ENCODE measurements at places on chromosomes 11 and 22.
A peak's percentile ranks its signal among the peaks of the same experiment; 100 is the strongest.

DNA sequence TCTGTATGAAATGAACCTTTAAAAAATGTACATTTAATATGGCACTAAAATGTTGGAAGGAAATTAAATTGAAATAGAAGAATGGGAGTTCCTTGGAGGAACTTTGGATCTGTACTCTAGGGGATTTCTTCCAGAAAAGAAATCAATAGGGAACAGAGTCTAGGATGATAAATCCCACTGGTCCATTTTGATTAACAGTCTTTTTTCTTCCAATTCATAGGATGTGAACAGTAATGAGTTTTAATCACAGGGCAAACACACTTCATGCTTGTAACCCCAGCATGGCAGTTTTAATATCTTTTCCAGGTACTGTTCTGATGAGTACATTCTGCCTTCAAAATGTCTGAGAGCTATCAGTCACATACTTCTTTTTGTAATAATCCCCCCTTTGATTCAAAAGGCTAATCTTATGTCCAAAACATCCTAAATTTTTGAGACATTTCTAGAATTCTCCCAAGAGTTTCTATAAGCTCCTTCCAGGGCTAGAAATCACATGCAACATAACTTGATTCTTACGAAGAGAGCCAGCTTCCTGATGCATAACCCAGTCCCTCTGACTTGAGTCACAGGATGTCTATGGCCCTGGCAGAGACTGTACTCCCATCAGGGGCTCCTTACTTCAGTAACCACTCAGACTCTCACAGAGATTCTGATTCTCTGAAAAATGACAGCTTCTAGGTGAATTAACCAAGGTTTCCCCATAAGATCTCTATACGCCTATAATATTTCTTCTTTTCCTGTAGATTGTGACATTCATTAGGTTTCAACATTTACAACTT is 112.9 kb downstream of the SLC36A4 start:
- DNase-seq = no peak

GRCh38 chr11:61403658-61404057 is 11.3 kb downstream of the TMEM216 start:
- no peak for DNase-seq

GRCh38 chr11:77127235-77127911 is 673 bp upstream of the MYO7A start:
- DNase-seq = peak; percentile 41

DNA sequence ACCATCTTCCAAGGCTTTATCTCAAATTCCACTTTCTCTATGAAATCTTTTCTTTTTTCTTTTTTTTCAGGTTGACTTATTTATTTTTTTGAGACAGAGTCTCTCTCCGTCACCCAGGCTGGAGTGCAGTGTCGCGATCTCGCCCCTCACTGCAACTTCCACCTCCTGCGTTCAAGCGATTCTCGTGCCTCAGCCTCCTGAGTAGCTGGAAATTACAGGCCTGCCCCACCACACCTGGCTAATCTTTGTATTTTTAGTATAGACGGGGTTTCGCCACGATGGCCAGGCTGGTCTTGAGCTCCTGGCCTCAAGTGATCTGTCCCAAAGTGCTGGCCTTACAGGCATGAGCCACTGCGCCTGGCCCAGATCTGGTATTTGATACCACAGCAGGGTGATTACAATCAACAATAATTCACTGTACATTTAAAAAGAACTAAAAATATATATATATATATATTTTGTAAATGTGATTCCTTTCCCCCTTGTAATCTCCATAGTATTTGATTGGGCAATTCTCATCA is 121.5 kb downstream of the MSANTD4 start:
- DNase-seq = no peak

- DNase-seq = no peak
Measured at GRCh38 chr11:125401235-125401634, 94.8 kb downstream of the FEZ1 start.

- DNase-seq = peak; percentile 64
Measured at GRCh38 chr22:44171561-44171960, 9.2 kb upstream of the PARVG start.

DNA sequence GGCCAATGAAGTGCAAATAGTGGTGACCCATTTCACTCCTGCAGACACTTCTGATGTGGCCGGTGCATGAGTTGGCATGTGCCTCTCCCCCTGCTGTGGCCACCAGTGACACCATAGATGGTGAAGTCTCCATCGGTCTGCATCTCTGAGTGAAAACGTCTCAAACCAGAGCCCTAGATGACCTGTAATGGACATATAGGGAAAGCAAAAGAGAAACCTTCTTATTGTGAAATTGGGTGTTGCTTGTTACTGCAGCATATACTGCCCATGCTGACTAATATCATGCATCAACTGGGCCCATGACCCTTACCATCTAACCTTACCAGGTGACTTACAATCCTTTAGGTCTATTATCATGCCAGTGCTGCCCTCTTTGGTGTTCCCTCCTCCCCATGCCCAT is 11.7 kb upstream of the VPS37C start:
- DNase-seq = no peak

DNA sequence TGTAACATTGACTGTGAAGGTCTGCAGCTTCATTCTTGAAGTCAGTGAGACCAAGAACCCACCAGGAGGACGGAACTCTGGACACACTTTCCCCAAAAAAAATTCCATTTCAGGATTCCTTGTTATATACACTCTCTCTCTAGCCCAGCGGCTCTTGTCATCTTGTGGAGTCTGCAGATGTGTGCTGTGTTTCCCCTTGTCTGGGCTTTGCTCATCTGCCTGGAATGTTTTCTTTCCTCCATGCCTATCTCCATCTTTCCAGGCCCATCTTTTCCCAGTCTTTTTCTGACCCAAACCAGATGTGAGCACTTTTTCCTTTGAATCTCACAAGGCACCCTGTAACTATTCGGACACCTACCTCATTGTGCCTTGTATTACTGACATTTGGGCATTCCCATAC is 5.1 kb upstream of the DRG1 start:
- no peak for DNase-seq

- DNase-seq = no peak
Measured at GRCh38 chr11:74923125-74923524, 25.8 kb downstream of the XRRA1 start.
